ENCODE measurements at places on chromosomes 4 and X.

DNA sequence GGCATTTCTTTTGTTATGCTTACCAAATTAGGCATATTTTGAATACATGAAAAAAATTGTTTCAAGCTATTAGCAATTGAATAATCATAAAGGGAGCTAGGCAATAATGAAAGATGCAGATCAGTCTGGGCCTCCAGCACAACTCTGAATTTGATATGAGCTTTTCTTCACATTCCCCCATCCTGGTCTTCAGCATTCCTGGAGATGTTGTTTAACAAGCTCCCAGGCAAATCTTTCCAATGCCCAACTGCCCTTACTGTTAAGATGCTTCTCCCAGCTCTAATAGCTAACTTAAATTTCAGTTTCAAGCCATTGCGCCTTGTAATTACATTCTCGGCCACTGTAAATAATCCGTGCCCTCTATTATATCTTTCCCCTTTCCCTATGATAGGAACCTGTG lies 19.2 kb downstream of the GPC3 start:
- DNase-seq: no peak

- DNase-seq: no peak
Measured at GRCh38 chr4:69057620-69058409, 38.5 kb upstream of the UGT2B7 start.

DNA sequence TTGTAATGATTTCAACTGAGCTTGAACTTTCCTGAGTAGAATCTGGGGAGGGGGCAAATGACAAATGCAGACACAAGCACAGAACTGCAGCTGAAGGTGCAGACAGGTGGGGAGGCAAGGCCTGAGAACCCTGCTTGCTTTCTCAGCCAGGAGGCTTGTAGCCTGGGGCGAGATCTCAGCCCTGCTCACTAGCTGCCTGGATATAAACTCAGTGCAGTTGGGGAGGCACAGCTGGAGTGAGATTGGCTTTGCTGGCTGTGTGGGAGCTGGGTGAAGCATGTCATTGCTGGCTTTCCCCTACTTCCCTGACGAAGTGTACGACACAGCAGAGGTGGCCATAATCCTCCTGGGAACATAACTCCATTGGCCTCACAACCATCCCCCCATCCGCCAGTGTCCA lies 55.5 kb upstream of the NEXMIF start:
- no peak for DNase-seq

DNA sequence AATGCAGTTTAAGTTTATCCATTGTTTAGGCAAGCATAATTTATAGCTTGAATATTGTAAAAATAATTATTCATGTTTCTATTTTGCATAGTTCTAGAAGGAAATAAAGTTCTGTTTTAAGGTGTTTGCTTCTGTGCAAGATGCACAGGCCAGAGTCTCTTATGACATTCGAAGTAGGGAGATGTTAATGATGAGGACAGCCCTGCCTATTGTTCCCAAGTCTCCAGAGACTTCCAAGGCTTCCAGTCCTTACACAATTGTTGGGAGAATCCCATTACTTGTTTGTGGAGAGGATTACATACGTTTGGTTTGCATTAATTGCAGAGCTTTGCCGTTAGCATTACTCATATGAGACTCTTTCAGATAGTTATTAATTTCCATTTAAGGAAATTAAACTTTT lies 96.2 kb upstream of the ANK2 start:
- no peak for DNase-seq

- DNase-seq: no peak
Measured at GRCh38 chr4:41620594-41621256, 82.8 kb downstream of the LIMCH1 start.

DNA sequence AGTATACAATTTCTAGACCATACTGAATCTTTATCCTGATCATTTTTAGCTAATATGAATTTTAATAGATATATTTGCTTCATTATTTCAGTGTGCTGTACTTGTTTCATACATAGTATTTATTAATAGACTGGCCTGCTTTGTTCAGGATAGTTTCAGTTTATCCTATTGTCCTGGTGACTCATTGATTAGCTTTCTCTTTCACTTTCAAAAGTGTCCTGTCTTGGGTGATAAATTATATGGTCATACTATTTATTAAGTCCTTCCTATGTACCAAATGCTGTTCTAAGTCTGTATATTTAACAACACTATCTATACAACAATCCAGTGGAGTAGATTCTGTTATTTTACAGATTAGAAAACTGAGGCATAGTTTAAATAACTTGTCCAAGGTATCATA lies 153.8 kb upstream of the RAPGEF2 start:
- no peak for DNase-seq

DNA sequence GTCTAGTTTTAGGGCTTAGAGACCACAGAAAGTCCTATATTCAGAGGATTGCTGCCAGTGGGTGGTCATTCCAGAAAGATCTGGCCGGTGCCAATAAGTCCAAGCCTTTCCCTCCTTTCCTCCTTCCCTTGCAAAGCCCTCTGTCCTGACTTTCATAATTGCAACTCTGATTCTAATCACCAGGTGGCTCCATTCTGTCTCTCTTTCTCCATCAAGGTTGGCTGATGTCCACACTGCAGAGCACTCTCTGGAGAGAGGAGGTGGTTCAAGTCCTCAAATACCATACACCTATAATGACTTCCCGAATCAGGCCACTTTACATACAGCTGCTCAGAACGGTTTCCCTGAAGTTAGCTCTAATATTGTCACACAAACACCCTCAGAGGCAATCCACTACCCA lies 22.4 kb upstream of the ARMCX4 start:
- DNase-seq: no peak

GRCh38 chr4:96708766-96709165 lies 868.9 kb downstream of the PDHA2 start:
- no peak for DNase-seq

- no peak for DNase-seq
Measured at GRCh38 chrX:48833542-48834138, 1.8 kb downstream of the PCSK1N start.

- DNase-seq: no peak
Measured at GRCh38 chr4:149708513-149709130, 107.0 kb downstream of the IQCM start.

DNA sequence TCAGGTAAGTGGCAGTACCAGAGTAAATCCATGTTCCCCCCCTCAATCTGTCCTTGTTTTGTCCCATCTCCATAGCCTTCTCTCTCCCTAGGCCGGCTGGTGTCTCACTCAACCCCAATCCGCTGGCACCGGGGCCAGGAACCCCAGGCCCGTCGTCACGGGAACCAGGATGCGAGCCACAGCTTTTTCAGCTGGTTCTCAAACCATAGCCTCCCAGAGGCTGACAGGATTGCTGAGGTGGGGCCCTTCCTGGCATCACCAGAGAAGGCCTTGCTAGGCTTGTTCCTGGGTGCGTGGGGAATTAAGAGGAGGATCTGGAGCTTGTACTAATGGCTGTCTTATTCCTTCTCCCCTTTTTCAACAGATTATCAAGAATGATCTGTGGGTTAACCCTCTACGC lies 2.7 kb downstream of the TSPYL2 start:
- no peak for DNase-seq

GRCh38 chr4:20652226-20652885 lies 47.9 kb upstream of the PACRGL start:
- DNase-seq: no peak

DNA sequence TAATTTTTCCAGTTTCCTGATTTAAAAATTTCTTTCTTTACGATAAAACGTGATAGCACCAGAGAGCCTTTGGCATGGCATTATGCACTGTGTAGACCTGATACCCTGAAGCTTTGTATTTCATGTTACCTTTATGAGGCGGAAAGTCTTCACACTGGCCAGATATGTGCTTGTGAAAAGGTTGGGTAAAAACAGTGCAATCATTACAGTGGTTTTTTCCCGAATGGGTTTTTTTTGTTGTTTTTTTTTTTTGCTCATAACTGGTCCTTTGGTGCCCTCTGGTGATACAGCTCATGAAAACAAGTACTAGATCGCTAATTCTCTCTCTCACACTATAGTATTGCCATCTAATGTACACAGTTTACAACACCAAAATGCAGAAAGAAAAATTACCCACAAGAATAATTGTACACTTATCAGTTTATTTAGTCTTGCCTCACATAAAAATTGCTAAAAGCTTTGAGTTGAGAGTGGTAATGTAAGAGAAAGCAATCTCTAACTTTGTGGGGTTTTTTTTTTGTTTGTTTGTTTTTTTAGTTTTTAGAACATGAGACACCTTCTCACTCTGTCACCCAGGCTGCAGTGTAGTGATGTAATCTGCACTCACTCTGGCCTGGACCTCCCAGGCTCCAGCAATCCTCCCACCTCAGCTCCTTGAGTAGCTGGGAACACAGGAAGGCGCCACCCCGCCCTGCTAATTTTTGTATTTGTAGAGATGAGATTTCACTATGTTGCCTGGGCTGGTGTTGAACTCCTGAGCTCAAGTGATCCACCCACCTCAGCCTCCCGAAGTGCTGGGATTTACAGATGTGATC lies 21.3 kb downstream of the SPCS3 start:
- no peak for DNase-seq

- no peak for DNase-seq
Measured at GRCh38 chr4:90105274-90105673, 21.9 kb upstream of the CCSER1 start.

DNA sequence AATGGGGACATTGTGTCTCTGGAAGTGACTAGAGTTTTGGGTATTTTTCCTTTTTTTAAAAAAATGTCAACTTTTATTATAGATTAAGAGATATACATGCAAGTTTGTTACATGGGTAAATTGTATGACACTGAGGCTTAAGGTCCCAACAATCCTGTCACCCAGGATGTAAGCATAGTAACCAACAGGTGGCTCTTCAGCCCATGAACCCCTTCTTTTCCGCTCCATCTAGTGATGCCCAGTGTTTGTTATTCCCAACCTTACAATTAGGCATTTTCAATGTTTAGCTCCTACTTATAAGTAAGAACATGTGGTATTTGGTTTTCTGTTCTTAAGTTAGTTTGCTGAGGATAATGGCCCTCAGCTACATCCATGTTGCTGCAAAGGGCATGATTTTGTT lies 102.7 kb downstream of the GRID2 start:
- DNase-seq: no peak

- DNase-seq: no peak
Measured at GRCh38 chr4:88169298-88169697, 10.9 kb upstream of the ABCG2 start.

DNA sequence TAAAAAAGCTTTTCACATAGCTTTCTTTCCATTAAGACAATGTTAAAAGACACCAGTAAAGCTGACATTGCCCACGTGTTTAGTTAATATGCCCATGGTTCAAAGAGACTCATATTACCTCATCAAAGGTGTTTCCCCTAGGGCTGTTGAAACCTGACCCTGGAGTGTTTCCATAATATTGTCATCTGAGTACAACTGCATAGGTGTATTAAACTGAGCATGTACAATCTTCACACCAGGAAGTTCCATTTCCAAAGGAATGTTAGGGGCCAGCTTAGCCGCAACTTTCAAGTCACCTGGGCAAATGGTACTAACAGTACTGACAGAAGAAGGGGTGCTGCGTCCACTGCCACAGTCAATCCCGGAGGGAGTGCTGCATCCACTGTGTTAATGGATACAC lies 27.1 kb downstream of the PDLIM3 start:
- no peak for DNase-seq

GRCh38 chr4:26959654-26960047 lies 99.0 kb downstream of the STIM2 start:
- no peak for DNase-seq

DNA sequence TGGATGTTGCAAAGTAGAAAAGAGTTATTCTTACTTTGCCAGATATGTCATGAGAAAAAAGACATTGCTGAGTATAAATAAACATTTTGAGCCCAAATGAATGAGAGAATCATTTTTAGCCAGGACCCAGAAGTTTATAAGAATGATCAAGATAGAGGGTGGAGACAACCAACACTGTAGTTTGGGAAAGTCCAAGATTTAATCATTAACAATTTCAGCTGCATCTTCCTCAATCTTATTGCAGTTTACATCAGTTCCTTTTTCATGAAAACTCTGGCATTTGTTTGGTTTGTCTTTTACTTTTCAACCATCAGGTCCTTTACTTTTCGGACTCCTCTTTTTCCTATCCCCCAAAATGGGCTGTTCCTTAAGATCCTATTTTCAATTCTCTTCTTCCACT lies 645.9 kb downstream of the ANKRD50 start:
- no peak for DNase-seq

DNA sequence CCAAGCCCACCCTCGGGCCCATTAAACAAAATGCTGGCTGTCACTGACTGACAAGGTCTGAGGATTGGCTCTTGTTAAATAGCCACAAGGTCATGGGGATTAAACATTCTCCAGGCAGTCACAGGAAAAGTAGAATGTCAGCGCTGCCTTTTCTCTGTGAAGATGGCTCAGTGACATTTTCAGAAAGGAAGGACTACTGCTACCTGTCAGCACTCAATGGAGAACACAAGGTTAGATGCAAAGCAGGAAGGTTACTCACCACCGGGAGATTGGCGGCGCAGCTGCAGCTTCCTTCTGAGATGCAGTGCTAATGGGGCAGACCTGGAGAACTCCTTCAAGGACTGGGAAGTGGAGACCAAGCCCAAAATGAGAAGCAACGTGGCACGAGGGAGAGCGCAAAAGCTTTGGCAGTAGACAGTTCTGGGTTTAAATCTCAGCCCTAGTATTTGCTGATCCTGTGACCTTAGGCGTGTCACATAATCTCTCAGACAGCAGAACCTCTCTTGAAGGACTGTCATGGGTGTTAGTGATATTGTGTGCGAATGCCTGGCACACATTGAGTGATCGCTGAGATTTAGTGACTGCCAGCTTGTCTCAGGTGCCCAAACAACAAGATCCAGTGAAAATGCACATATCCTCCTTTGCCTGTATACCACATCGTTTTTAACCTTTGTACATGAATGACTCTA lies 213.1 kb upstream of the BOD1L1 start:
- no peak for DNase-seq

DNA sequence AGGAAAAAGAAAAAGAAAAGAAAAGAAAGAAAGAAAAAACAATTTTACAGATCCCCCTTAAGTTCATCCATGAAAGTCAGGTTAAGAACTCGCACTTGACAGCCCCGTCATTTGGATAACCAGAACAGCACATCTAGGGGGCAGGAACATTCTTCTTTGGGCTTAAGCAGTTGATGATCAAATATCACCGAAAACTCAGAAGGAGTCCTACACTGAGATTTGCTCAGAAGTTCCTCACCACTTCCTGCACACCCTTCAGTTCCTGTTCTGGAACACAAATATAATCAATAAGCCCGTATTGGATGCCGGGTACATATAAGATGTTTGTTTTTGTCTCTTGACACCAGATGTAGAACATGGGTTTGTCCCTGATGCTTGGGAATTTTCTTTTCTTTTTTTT lies 14.7 kb downstream of the NLGN3 start:
- no peak for DNase-seq

GRCh38 chr4:189502841-189503435 lies 437.7 kb upstream of the FRG1 start:
- DNase-seq: no peak

GRCh38 chrX:135522878-135523693 lies 2.6 kb downstream of the INTS6L start:
- no peak for DNase-seq

- DNase-seq: no peak
Measured at GRCh38 chr4:147335183-147335582, 145.7 kb upstream of the EDNRA start.

DNA sequence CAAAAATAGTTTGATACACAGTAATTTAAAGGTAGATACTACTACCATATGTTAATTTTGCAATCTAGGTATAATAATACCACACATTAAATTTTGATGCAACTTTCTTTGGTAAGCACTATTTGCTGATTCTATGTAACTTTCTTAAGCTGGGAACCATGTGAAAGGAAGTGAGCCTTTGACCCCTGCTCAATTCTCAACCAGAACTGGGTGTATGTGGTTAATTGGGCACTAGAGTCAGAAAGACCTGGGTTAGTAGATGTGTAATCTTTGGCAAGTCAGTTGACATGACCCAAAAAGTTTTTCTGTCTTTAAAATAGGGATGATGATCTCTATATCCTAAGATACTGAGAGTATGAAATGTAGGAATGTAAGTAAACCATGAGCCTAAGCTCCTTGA lies 22.4 kb downstream of the TLR2 start:
- no peak for DNase-seq

All from HS-27A (cell line).